ENCODE measurements at places on chromosomes 5 and 9.

- no peak for DNase-seq
Measured at GRCh38 chr9:135130207-135130976, 42.9 kb downstream of the OLFM1 start.

GRCh38 chr9:89791754-89792153, 186.9 kb downstream of the GADD45G start:
- DNase-seq = no peak

- DNase-seq = no peak
Measured at GRCh38 chr5:103293099-103293498, 34.5 kb downstream of the MACIR start.

DNA sequence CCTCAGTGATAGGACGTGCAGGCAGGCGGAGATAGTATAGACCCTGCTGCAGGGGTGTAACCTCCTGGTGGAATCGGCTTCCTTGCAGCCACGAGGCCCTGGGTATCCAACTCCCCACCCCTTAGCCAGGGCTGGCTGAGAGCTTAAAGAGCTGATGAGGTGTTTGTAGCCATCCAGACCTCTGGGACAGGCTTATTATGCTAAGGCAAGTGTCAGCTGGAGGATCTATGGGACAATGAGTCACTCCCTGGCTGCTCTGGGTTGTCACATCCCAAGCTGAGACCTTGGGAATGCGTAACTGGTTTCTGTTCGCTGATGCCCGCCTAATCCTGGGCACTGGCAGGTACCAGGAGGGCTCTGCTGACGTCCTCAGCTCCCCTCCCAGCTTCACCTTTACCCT, 38.9 kb downstream of the DAB2IP start:
- no peak for DNase-seq

GRCh38 chr5:96259151-96259772, 173.8 kb downstream of the PCSK1 start:
- no peak for DNase-seq

DNA sequence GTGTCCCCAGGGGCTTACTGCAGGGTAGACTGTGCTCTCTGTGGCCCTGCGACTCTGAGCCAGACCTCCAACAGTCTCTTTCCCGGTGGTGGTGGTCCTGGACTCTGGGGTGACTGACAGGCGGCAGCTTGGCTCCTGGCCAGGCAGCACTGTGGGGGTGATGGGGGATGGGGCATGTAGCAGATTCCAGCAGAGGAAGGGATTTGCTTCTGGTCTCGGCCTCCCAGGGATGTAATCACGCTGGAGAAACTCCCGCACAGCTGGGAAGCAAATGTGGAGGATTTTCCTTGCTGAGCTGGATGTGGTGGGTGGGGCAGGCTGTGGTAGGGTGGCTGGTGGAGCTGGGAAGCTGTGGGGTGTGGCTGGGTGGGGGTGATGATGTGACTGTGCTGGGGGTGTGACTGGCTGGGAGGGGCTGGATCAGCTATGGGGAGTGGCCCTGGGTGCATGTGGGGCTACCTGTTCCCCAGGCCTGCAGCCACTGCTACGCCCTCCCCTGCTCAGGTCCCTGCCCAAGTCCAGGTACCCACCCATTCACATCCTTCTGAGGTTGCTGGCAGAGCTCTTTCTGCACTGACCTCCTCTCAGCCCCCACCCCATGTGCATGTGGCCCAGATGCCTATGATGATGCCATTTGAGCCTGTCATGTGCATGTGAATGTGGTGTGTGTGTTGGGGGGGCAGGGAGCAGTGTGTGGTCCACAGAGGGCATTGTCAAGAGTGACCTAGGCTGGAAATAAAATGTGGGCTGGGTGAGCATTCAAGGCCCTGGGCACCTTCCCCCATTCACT, 3.8 kb downstream of the NDST1 start:
- no peak for DNase-seq

GRCh38 chr5:178381921-178382695, 149.5 kb upstream of the PHYKPL start:
- DNase-seq = no peak

- peak; percentile 89 for DNase-seq
Measured at GRCh38 chr5:157858527-157859226, at the start of gene CLINT1. Gene CLINT1, minus strand, starts transcription at chr5:157859145. Its CDS starts 175 bp downstream, at chr5:157858970.

DNA sequence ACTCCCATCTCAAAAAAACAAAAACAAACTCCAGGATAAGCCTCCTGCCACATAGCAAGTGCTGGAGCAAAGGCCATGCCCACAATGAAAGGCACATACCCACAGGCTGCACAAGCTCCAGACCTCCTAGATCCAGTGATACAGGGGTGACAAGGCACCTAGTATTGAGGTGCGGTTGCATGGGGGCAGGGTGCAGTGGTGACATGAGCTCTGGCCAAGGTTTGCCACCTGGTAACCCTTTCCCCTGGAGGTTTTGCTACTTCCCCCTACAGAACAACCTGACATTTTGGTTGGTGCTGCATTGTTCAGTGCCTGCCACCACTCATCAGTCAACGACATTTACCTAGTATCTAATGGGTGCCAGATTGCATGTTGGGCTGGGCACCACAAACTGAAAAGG, 14.5 kb downstream of the CDKN2AIPNL start:
- DNase-seq = no peak

- DNase-seq = no peak
Measured at GRCh38 chr5:112143690-112144089, 275.4 kb downstream of the EPB41L4A start.

DNA sequence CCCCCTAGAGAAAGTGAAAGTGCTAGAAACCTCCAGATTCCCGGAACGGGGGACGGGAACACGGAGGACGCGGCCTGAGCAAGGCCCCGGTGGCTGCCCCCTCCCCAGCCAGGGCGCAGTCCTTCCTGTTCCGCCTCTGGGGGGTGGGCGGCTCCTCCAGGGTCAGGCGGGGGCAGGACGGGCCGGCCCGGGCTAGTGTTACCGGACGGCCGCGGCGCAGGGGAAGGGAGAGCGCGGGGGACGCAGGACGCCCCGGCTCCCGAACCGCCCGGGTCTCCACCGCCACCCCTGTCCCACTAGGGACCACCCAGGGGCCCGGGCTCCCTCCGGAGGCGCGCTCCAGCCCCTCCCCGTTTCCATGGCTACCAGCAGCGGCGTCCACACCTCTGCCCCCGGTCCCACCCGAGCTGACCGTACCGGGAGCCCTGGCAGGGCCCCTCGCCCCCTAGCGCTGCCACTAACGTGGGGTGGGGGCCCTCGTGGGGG, 579 bp downstream of the SLC12A7 start:
- peak; percentile 49 for DNase-seq

DNA sequence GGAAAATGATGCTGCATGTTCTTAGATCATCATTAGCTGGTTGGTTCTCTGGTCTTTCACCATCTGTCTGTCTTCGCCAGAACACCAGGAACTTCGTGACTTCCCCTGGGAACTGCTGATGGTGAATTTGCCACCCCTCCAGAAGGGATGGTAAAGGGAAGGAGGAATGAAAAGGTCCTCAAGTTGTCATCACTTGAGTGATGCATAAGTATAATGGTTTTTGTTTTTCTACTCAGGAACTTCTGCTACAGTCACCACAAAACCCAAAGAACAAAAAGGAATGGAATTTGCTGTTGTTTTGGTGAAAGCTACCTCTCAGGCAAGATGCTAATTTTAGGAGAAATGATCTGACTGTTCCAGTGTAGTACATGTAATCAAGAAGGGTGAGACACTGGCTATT, 328.4 kb downstream of the ARHGEF28 start:
- DNase-seq = no peak

- DNase-seq = no peak
Measured at GRCh38 chr9:119088002-119088547, 281.2 kb downstream of the BRINP1 start.

- no peak for DNase-seq
Measured at GRCh38 chr9:107309271-107309670, 26.2 kb downstream of the RAD23B start.

Measured in HEK293T (cell line).